ENCODE measurements at places on chromosomes 7 and 10.

- no peak for DNase-seq
These were observed 345.5 kb downstream of the REEP3 start for GRCh38 chr10:63866747-63867140.

GRCh38 chr7:73366127-73366526 lies 38.2 kb downstream of the FKBP6 start:
- no peak for DNase-seq

- no peak for DNase-seq
These were observed 6.9 kb upstream of the VGF start for GRCh38 chr7:101172005-101172853.

DNA sequence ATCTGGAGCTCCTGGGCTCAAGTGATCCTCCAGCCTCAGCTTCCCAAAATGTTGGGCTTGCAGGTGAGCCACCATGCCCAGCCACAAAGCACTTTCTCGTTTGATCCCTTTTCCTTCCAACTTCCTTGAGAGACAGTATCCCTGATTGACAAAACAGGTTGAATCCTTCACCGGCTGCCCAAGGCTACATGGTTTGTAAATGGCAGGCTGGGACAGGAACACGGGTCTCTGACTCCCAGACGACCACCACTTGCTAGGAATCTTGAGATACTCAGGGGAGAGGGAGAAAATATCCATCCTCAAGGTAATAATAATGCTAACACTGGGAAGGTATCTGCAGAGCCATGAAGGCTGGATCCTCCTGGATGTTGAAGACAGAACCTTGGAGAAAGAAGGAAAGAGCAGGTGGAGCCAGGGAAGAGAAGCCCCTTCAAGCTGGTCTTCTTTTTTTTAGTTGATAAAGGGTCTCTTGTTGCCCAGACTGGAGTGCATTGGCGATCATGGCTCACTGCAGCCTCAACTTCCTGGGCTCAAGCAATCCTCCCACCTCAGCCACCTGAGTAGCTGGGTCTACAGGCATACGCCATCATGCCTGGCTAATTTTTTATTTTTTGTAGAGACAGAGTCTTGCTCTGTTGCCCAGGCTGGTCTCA lies 19.8 kb downstream of the MMRN2 start:
- no peak for DNase-seq

- no peak for DNase-seq
These were observed 47.3 kb upstream of the C1GALT1 start for GRCh38 chr7:7135074-7135473.

- no peak for DNase-seq
These were observed 171.0 kb downstream of the SEM1 start for GRCh38 chr7:96538632-96539031.

DNA sequence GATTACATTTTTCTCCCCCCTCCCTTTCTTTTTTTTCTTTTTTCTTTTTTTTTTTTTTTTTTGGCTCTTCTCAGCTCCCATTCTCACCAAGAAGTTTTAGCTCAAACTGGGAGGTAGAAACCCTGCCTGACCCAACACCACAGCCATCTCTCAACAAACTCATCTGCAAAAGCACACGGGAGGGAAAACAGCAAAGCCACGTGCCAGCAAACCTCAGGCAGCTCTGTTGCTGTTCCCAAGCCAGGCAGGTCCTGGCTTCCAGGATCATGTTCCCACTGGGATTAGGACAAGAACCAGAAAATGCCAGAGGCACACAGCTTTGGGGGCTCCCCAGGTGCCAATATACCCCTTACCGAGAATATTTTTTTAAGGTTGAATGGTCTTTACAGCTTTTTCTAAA lies 56.7 kb downstream of the ITIH5 start:
- DNase-seq, result no peak

DNA sequence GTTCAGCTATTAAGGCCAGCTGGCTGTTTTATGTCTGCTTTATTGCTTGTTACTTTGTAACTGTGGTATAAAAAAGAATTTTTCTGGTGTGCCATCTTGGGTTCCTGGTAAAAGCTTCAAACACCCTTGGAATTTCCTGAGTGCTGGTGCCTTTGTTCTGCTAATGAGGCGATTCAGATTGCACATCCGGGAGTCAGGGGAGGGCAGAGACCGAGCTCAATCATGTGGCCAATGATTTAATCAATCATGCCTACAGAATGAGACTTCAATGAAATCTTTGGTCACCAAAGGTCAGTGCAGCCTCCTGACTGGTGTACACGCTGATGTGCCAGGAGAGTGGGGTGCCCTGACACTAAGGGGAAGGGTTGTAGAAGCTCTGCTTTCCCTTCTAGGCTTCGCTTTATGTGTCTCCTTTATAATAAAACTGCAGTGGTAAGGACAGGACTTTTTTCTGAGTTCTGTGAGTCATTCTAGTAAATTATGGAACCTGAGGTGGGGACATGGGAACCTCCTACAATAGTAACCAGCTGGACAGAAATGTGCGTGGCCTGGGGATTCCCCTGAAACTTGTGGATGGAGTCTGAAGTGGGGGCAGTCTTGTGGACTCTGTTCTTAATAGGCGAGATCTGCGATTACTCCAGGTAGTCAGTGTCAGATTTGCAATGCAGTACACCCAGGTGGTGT lies 69.4 kb upstream of the OGDHL start:
- DNase-seq, result no peak

- DNase-seq, result no peak
These were observed 312.0 kb upstream of the FZD1 start for GRCh38 chr7:90951986-90952954.

DNA sequence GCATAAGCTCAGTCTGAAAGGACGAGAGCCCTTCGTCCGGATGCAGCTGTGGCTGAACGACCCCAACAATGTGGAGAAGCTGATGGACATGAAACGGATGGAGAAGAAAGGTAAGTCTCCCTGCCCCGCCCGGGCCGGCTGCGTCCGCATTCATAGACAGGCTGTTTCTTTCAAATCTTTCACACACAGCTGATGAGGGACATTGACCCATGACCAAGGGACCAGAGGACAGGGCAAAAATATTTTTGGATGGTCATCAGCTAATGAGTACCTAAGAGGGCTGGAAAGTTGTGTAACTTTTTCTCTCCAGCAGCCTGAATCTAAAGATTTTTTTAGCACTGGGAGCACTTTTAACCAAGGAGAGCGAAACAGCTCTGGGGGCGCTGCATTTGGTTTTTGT lies 52.5 kb upstream of the SH2B2 start:
- DNase-seq, result no peak

DNA sequence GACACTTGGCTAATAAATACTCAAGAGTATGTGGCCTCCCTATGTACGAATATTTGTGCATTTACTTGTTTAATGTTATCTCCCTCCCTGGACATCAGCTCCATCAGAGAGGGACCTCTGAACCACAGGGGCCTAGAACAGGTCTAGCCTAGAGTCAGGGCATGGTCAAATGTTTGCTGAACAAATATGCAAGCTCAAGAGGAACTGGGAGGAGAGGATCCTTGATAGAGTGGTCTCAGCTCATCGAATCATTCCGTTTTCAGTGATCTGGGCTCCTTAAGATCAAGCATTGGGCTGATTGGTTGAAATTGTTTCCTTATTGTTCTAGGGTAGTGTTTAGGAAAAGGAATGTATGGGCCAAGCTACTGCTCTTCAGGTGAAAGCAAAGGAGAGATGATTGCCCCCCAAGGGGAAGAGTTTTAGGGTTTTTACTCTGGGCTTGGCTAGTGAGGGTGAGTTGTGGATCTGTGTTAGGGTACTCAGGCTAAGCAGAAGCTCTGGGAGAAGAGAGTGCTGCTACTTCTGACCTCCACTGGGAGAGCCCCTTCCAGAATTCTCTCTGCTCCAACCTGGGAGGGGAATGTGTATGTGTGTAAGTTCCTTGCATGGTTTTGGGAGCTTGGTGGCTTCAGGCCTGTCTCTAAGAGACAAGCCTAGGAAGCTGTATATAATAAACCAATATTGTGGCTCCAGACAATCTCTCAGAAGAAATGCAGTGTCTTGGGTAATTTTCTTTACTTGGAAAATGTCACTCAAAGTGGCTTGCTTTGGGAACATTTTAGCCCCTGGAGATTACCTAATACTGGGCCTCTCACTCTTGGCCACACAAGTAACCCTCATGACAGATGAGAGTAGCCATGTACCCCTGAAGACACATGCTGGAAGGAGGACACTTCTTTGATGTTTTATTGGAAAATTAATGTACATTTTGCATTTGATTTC lies 110.0 kb downstream of the EMX2 start:
- no peak for DNase-seq

- DNase-seq, result no peak
These were observed 50.5 kb downstream of the RALA start for GRCh38 chr7:39673868-39674267.

GRCh38 chr10:59872892-59873463 lies 33.4 kb downstream of the CCDC6 start:
- DNase-seq, result peak; percentile 76

DNA sequence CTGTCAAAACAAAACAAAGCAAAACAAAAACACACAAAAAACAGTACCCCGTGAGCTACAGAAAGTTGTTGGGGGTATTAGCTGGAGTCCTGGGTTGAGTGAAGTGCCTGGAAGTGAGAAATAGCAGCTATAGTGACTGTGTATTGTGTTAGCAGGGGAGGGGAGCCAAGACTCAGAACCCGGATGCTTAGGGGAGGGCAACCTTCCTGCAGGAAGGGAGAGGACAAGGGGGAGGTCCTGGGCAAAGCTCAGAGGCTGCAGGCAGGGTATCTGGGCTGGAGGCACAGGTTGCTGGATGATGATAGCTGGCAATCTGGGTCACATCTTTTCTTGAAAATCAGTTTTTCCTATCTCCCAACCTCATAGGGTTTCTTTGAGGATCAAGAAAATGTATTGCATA lies 75.8 kb upstream of the PARD3 start:
- DNase-seq, result no peak
